ENCODE measurements at places on chromosomes 7 and 10.

GRCh38 chr7:31066516-31067130, 14.5 kb downstream of the ADCYAP1R1 start:
- no peak for DNase-seq

- DNase-seq = peak; percentile 93
Observed at GRCh38 chr7:138161600-138162081, 85.4 kb downstream of the AKR1D1 start.

- DNase-seq = peak; percentile 45
Observed at GRCh38 chr10:52883996-52884871, 111.7 kb upstream of the MBL2 start.

DNA sequence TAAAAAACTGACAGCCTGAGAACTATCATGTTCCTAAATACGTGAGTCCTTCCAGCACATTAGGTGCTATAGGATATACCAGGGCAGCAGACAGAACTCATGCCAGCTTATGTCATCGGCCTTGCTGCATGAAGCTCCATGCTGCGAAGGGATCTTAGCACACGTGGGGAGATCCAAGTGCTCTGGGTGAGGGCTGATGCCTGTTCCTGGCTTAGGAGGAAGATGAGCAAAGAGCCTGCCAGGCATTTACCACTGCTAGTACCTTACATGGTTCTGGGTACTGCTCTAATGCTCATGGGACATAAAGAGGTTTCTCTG, 43.2 kb downstream of the SVIL start:
- no peak for DNase-seq

- DNase-seq = peak; percentile 85
Observed at GRCh38 chr7:100483090-100483721, 521 bp upstream of the NYAP1 start.

DNA sequence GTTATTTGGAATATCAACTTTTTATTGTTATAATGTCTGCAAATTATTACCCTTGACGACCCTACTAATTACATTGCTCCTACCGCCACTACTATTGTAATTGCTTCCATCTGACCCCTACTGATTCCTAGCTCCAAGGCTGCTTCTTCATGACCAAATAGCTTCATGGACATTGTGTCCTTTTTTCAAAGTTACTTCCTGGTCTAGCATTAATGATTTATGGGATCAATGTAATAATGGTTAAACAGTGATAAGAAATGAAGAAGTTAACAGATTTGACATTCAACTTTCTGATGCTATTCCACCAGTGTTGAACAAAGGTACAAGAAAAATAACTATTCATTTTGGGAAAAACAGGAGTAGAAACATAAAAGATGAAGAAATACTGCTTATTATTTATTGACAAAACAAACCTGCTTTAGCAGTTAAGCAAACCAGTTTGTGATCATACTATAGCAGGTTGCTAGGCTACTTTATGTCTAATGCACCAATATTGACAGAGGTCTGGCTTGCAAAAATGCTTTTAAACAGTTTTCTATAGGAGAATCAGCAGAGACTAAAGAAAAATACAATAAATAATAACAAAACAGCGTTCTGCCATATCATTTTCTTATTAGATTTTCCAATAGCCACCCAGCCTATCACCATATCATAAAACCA, 125.8 kb downstream of the PCLO start:
- DNase-seq = peak; percentile 69

DNA sequence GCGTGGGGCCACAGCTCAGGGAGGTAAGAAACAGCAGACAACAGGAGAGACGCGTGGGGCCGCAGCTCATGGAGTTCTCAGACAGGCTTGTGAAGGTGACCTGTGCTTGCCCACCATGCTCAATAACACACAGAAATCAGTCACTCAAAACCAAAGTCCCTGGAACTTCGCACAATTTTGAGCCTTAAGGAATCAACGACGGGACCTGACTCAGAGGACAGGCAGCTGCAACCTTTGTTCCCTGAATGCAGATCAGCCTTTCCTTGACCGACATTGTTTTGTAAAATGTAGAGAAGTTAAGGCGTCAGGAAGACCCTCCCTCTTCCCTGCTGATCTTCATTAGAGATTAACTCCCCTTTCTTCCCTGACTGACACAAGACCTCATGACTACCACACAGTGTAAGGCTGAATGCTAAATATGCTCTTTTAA, 8.5 kb upstream of the KNDC1 start:
- no peak for DNase-seq

GRCh38 chr10:72234560-72235095, 18.6 kb upstream of the ASCC1 start:
- no peak for DNase-seq

DNA sequence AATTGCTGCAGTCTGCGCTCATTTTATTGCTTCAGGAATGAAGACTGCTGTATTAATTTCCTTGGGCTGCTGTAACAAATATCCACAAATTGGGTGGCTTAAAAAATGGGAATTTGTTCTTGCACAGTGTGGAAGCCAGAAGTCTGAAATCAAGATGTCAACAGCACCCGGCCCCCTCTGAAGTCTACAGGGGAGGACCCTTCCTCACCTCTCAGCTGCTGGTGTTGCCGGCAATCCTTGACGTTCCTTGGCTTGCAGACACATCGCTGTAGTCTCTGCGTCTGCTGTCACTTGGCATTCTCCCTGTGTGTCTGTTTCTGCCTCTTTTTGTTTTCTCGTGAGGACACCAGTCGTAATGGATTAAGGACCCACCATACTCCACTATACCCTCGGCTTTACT, 166.2 kb downstream of the PTPN20 start:
- no peak for DNase-seq

DNA sequence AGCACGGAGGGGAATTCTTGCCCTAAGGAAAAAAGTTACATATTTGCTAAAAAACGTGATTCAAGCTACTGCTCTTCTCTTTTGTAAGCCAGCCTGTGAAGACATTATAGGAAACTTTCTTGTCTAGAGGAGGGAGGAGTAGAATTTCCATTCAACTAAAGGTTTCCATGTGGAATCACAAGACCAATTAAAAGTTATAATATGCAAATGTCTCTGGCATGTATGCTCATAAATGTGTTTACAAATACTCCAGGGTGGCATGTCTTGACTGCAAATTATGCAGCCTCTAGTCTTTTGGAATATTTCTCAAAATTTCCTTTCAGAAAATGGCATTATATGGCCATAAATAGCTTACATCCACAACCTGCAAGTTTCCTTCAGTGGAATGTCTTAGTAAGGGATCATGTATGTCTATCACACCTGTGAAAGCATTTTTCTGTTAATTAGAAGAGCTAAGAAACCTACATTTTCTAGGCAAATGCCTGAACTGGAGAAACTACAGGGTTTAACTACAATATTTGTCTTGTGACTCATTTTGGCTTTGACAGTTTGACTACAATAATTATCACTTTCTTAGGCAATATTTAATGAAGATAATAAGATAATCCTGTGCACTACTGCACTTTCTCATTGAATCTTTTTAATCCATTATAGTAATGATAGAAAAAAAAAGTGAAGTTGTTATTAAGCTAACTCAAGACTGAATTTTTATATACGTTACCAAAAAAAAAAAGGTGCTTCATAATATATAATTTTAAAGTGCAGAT, 111.1 kb upstream of the C10orf90 start:
- DNase-seq = no peak

- no peak for DNase-seq
Observed at GRCh38 chr7:99394188-99394502, 14.3 kb downstream of the PDAP1 start.

DNA sequence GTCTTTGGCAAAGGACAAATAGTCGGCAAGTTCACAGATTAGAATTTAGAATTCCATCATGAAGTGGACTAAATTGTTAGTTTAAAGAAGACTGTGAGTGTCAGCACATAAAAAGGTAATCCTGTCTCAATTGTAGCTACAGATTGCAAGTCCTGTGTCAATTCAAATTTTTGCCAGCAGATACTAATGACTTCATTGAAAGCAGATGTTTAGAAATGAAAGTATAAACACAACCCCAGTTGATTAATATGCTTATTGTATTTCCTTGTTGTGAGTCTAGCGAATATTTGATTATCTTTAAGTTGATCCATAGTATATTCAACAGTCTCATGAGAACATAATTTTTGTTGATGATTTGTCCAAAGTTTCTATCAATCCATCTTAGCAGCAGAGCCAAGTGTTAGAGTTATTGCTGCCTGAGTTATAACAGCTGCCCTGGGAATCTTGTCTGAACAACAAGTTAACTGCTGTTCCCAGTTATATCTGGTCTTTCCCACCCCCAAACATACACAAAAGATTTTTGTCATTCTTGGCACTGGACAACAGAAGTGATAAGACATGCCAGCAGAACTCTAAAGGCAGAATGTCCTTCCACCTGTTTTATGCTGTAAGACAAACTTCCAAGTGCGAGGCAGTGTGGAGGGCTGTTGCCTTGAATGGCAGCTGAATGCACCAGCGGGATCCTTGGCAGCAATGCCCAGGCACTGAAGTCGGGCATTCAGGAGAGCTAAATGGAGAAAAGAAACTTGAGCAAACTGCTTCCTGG, 21.3 kb upstream of the HERPUD2 start:
- DNase-seq = no peak

DNA sequence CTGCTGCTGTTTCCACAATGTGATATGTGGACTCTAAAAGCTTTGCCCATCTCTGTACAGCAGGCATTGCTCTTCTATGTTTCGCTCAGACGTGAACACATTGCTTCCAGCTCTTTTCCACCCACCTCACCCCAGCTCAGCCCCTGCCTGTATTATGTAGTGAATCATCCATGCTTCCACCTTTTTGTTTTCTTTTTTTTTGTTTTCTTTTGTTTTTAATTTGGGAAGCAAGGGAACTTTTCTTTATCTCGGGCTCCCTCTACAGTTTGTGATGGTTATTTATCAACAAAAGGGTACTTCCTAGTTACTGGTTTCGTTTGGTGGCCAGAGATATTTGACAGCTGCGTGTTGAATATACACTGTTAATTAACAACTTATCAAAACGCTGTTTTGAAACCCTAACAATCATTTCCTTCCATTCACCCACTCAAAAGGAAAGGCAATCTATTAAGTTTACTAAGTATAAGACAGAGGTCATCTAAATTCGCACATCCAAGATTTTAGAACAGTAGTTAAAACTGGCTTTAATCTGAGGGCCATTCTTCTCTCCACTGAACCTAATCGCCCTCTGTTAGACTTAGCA, 127.9 kb upstream of the STK17A start:
- DNase-seq = peak; percentile 38

- DNase-seq = no peak
Observed at GRCh38 chr10:127926455-127926854, 19.6 kb downstream of the PTPRE start.

DNA sequence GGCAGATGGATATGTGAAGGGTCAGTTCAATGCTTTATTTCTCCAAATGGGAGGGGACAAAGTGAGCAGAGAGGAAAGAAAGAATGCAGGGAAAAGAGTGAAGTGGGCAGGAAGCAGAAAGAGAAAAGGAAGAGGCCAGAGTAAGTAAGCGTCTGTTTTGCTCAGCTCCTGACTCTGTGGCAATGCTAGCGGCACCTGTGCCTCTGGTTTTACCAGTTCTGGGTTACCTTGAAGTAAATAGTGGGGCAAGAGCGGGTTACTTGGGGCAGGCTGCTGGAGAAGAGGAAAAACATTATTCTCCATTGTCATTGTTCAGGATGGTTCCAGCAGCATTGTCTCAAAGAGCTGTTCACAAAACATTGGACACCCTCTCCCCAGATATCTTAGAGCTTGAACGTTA, 1.9 kb downstream of the TAS2R40 start:
- no peak for DNase-seq

GRCh38 chr10:15815242-15815885, 44.9 kb downstream of the MINDY3 start:
- peak; percentile 65 for DNase-seq

GRCh38 chr10:12531305-12532220, 182.2 kb downstream of the CAMK1D start:
- DNase-seq = no peak

DNA sequence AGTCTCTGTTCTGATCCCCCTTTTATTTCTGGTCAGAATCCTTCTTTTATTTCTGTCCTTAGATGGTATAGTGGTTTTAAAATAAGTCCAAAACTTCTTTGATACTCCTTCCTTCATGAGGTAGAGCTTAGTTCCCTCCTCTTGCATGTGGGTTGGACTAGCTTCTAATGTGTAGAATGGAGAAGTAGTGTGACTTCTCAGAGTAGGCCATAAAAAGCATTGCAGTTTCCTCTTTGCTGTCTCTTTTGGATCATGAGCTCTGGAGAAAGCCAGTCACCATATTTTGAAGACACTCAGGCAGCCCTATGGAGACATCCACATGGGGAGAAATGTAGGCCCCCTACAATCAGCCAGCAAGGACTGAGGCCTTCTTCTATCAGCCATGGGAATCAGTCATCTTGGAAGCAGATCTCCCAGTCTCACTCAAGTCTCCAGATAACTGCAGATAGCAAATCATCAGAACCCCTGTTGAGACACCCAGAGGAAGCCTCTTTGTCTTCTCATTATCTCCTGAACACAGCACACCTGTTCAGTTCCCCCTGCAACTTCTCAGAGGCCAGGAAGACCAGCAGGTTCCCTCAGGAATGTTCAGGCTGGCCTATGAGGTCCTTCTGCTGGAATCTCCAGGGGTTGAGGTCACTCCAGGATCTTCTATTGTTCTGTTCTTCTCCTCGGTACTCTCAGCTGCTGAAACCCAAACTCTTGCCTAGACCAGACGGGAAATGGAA, 511.9 kb upstream of the ZMIZ1 start:
- DNase-seq = no peak

DNA sequence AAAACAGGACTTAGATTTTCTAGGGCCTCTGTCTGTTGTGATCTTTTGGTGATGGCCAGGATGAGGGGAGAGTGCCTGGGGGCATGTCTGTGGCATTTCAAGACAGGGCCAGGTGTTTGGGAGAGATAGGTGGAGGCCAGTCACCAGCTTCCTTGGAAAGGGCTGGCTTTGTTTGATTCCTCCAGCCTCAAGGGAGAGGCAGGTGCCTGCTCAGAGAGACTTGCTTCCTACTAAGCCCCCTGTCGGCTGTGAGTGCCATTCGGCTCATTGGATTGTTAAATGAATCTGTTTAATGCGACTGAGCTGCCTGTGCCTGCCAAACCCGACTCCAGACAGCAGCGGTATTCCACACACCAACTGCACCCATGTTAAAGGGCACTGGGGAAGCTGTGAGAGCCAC, 304.1 kb upstream of the COBL start:
- DNase-seq = no peak

DNA sequence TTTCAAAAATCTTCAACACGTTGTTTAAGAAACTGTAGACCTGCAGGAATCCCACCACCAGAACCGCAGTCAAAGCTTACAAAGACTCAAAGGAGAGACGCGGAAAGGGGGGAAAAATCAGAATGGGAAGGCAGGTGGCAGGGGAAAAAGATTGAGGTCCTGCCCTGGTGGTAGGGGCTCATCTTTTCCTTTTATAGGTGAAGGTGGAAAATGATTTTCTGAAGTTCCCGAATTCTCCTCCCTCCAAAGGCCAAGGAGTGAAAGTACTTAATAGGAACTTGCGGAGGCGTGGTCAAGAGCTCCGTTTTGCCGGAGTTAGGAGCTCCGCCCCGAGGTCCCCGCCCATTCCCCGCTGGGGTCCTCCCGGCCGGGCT, 724 bp downstream of the BBIP1 start:
- no peak for DNase-seq

DNA sequence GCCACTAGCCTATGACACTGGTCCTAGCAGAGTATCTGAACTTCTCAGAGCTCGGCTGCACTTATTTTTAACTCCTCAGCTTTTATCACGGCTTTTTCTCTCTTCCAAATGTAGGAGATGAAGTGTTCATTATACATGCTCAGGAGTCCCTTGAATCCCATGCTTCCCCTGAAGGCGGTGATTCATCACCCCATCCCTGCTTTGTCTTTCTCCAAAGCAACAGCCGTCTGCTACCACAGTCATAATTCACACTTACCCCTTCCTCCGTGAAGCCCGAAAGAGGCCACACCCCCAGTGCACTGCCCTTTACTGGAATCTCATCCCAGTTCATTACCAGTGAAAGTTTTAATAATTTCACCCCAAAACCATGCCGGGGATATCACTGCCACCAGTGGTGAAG, 301.5 kb upstream of the SHH start:
- DNase-seq = no peak

Data from NCI-H1417 (cell line).